ENCODE measurements at places on chromosomes 6 and 20. TPM values are rescaled to one million over a fixed set of nuclear protein-coding genes. Genes with fewer than 3 reads are reported as not detected.

DNA sequence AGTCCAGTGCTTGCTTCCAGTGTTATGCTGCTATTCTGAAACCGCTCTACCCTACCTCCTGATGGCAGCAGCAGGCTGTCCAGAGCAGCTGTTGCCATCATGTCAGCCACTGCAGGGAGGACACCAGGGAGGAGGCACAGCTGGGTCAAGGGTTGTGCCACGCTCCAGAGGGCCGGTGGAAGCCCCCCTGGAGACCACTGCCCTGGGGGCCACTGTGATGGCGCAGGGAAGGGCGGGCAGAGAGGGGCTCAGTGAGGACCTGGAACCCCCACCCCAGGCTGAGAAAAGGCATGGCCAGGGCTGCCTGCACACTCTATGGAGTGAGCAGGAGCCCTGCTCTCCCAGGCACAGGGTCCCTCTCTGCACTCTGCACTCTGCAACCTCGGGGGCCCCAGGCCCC lies 271.3 kb upstream of the BTBD3 start:
- no peak for DNase-seq

DNA sequence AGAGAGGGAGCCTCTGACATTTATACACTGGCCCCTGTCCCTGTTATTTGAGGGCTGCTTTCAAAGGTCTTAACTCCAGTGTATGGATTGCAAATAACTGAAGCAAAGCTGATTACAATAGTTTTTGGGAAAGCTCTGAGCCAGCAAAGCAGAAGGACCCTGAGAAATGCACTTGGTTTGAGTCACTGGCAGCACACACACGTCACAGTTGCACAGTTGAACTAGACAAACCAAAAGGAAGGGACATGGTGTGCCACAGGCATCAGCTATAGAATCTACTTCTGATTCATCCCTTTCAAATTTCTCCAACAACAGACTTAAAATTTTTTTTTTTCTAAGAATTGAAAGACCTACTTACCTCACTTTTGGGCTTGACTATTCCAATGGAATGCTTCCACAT lies 56.4 kb downstream of the SNRNP48 start:
- DNase-seq: no peak

- DNase-seq: no peak
Observed at GRCh38 chr20:10667560-10668167, 6.1 kb downstream of the JAG1 start.

GRCh38 chr6:143953922-143954321 lies 54.1 kb downstream of the PLAGL1 start:
- no peak for DNase-seq

- no peak for DNase-seq
Observed at GRCh38 chr20:63255931-63256704, 1.9 kb upstream of the NKAIN4 start.

DNA sequence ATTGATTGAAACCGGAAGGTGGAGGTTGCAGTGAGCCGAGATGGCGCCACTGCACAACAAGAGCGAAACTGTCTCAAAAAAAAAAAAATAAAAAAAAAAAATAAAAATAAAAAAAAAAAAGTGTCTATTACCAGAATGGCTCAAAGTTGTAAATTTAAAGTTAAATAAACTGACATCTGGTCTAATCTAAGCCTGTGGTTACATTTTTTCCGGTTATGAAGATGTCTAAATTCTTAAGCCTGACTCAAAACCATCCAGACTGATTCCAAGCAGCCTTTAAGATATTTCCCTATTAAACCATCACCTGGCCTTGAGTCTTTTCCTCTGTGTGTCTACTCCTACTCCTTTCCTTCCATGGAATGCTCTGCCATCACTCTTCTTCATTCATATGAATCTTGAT lies 371.7 kb upstream of the RUNX2 start:
- DNase-seq: no peak

GRCh38 chr6:119541132-119541905 lies 191.8 kb upstream of the MAN1A1 start:
- no peak for DNase-seq

DNA sequence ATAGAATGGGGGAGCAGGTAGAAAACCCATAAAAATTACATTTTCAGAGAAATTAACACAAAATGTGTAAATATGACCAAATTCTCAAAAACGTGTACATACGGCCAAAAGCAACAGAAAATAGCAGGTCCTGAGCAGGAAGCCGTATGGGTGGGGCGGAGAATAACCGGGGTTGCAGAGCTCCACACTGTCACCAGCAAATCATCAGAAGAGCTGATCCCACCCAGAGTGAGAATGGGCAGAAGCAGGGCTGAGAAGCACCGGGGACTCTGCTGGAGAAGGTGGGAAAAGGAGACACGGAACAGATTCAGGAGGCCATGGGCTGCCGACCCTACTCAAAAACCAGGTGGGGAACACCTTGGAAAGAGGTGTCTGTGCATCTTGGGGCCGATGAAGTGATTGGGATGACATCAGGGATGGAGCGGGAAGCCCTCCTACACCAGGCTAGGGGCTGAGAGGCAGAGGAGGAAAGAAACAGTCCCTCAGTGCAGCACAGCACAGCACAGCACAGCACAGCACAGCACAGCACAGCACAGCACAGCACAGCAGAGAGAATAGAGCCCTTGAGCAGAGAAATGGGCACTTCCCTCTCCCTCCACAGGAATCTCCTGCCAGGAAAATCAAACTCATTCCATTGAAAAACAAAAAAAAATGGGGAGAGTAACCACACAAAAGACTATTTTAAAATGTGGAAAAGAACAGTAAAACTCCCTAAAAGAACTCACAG lies 22.3 kb downstream of the STX7 start:
- no peak for DNase-seq

GRCh38 chr6:139654888-139655782 lies 280.7 kb upstream of the CITED2 start:
- no peak for DNase-seq

GRCh38 chr6:10175362-10175761 lies 239.5 kb downstream of the TFAP2A start:
- DNase-seq: no peak

DNA sequence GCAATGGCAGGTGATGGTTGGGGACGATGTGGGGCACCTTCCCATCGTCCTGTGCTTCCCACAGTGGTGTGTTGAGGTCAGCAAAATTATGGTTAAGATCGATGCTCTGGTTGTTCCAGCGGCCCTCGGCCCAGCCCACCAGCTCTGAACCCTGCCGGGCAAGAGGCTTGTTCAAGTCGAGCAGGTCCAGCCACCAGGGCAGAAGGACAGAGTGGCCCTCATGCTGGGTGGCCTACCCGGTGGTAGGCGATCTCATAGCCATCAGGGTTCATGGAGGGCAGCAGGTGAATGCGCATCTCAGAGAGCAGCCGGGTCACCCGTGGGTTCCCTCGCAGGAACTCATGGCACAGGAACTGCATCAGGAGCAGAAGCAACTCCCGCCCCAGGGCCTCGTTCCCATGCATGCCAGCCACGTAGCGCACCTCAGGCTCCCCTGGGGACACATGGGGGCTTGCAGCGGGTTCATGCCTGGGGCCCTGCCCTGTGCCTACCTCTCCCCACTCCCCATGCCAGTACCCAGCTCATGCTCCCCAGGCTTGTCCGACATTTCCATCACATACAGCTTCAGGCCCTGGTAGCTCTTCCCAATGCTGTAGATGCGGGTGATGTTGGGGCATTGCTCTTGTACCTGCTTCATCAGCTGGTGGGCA lies 4.3 kb downstream of the CPXM1 start:
- no peak for DNase-seq

GRCh38 chr20:40702504-40702903 lies 13.5 kb upstream of the MAFB start:
- DNase-seq: no peak

GRCh38 chr6:100491952-100492670 lies 27.4 kb upstream of the SIM1 start:
- no peak for DNase-seq

- DNase-seq: no peak
Observed at GRCh38 chr20:1757072-1757471, 99.5 kb upstream of the SIRPG start.

The LCA5 gene
- total RNA-seq: 3.1 TPM

The WFDC2 gene
- total RNA-seq: not detected

The STAU1 gene
- total RNA-seq: 84.1 TPM

The SLC22A16 gene
- 1.4 TPM for total RNA-seq

The DEFB116 gene
- not detected for total RNA-seq

The ASIP gene
- total RNA-seq: not detected

The C20orf144 gene
- total RNA-seq: not detected

The BMP7 gene
- 0.16 TPM for total RNA-seq
